ENCODE measurements at places on chromosomes 4 and X. TPM values are rescaled to one million over a fixed set of nuclear protein-coding genes. Genes with fewer than 3 reads are reported as not detected.

GRCh38 chr4:138674209-138674608 lies 341.4 kb upstream of the NOCT start:
- H3K27ac ChIP-seq: no peak overlapping the region
- peaks cover 2% of the 10 kb centered on the region for H3K27me3 ChIP-seq
- no peak for DNase-seq

GRCh38 chr4:6369511-6369910 lies 99.9 kb downstream of the WFS1 start:
- H3K27me3 ChIP-seq: peaks cover 9% of the 10 kb centered on the region
- no peak overlapping the region for H3K4me3 ChIP-seq
- H3K27ac ChIP-seq: no peak overlapping the region
- DNase-seq: no peak
- H3K4me1 ChIP-seq: no peaks in the 10 kb centered on the region
- H3K36me3 ChIP-seq: peaks cover 3% of the 10 kb centered on the region

Gene PPP1R2C
- not detected for total RNA-seq

- DNase-seq: peak; percentile 7
- peaks cover 1% of the 10 kb centered on the region for H3K27me3 ChIP-seq
- H3K4me1 ChIP-seq: no peaks in the 10 kb centered on the region
- H3K36me3 ChIP-seq: no peaks in the 10 kb centered on the region
- H3K4me3 ChIP-seq: no peak overlapping the region
Observed at GRCh38 chr4:107044170-107044569, 8.1 kb upstream of the DKK2 start.

Gene C1QTNF7
- total RNA-seq: not detected

DNA sequence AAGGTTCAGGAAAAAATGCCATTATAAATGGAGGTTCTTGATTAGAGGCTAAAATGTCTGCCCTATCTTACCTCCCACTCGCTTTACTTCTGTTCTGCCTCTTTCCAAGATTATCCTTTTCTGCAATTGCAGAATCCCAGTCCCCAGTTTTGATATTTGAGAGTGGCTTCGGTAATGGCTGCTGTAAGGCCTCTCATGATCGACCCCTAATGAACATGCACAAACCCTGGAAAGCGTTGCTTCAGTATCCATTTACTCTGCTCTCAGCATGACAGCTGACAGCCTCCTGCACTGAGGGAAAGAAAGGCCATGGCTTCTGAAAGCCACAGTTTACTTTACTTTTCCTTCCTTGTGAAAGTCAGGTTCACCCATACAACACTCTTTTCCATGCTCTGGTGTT lies 325.4 kb upstream of the GALNT7 start:
- H3K27ac ChIP-seq: no peak overlapping the region
- H3K27me3 ChIP-seq: peaks cover 5% of the 10 kb centered on the region
- no peak overlapping the region for H3K4me3 ChIP-seq
- DNase-seq: no peak
- no peaks in the 10 kb centered on the region for H3K4me1 ChIP-seq

DNA sequence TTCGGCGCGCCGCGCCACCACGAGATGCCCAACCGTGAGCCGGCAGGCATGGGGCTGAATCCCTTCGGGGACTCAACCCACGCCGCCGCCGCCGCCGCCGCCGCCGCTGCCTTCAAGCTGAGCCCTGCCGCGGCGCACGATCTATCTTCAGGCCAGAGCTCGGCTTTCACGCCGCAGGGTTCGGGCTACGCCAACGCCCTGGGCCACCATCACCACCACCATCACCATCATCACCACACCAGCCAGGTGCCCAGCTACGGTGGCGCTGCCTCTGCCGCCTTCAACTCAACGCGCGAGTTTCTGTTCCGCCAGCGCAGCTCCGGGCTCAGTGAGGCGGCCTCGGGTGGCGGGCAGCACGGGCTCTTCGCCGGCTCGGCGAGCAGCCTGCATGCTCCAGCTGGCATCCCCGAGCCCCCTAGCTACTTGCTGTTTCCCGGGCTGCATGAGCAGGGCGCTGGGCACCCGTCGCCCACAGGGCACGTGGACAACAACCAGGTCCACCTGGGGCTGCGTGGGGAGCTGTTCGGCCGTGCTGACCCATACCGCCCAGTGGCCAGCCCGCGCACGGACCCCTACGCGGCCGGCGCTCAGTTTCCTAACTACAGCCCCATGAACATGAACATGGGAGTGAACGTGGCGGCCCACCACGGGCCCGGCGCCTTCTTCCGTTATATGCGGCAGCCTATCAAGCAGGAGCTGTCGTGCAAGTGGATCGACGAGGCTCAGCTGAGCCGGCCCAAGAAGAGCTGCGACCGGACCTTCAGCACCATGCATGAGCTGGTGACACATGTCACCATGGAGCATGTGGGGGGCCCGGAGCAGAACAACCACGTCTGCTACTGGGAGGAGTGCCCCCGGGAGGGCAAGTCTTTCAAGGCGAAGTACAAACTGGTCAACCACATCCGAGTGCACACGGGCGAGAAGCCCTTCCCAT lies 1.1 kb downstream of the ZIC3 start:
- DNase-seq: no peak
- H3K36me3 ChIP-seq: no peaks in the 10 kb centered on the region
- peaks cover 13% of the 10 kb centered on the region for H3K27me3 ChIP-seq
- peaks cover 7% of the 10 kb centered on the region for H3K4me1 ChIP-seq

Gene CCDC160
- 2.2 TPM for total RNA-seq

DNA sequence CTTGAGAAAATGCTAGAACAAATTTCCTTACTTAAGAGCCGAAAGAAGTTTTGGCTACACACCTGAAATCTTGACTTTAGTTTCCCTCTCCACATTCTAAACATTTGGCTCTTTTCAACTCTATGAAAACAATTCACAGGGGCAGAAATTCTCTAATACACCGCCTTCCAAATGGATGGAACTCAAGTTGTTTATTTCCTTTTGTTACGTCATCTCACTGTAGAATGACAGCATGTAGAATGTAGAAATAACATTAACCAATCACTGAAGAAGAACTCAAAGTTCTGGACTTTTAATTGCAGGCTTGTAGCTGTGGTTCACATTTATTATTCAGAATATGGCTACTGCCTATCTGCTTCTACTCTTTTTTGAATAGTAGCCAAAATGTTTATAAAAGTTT lies 1.9 kb downstream of the DMP1 start:
- H3K36me3 ChIP-seq: no peaks in the 10 kb centered on the region
- no peak overlapping the region for H3K4me3 ChIP-seq
- peaks cover 7% of the 10 kb centered on the region for H3K4me1 ChIP-seq
- no peak overlapping the region for H3K27ac ChIP-seq

- H3K27me3 ChIP-seq: no peaks in the 10 kb centered on the region
- no peak for DNase-seq
- H3K27ac ChIP-seq: no peak overlapping the region
- peaks cover 3% of the 10 kb centered on the region for H3K4me1 ChIP-seq
Observed at GRCh38 chrX:23884427-23885024, 23.2 kb downstream of the APOO start.

Gene CEP44
- total RNA-seq: 9.5 TPM

- no peaks in the 10 kb centered on the region for H3K4me1 ChIP-seq
- H3K27ac ChIP-seq: no peak overlapping the region
- no peak overlapping the region for H3K4me3 ChIP-seq
- no peaks in the 10 kb centered on the region for H3K36me3 ChIP-seq
- DNase-seq: no peak
Observed at GRCh38 chr4:143586080-143586479, 72.6 kb downstream of the SMARCA5 start.

DNA sequence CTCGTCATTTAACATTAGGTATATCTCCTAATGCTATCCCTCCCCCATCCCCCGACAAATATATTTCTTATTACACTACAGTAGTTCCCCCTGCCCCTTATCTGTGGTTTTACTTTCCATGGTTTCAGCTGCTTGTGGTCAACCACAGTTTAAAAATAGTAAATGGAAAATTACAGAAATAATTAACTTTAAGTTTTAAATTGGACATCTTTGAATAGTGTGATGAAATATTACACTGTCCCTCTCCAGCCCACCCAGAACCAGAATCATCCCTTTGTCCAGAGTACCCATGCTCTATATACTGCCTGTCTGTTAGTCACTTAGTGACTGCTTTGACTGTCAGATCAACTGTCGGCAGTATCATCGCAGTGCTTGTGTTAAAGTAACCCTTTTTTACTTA lies 47.4 kb upstream of the VEGFC start:
- H3K4me1 ChIP-seq: peaks cover 3% of the 10 kb centered on the region
- no peaks in the 10 kb centered on the region for H3K36me3 ChIP-seq
- no peaks in the 10 kb centered on the region for H3K27me3 ChIP-seq
- no peak overlapping the region for H3K4me3 ChIP-seq
- DNase-seq: no peak
- no peak overlapping the region for H3K27ac ChIP-seq

DNA sequence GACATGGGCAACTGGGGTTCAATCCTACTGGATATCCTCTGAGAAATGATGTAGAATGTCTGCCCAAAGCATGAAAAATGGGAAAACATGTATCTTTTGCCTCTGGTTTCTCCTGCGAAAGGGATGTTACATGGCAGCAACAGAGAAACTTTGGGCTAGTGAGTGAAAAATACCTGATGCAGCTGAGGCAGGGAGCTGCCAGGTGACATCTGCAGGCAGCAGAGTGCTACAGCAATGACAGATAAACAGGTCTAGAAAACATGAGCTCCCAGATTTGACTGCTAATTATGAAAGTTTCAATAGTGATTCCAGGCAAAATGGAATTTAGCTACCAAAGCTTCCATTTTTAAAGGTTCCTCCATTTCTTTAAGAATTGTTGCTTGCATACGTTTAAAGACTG lies 4.8 kb upstream of the CXCL1 start:
- no peak overlapping the region for H3K4me3 ChIP-seq
- H3K27ac ChIP-seq: no peak overlapping the region
- no peak for DNase-seq
- no peaks in the 10 kb centered on the region for H3K36me3 ChIP-seq
- H3K4me1 ChIP-seq: peaks cover 11% of the 10 kb centered on the region
- peaks cover 5% of the 10 kb centered on the region for H3K27me3 ChIP-seq

GRCh38 chr4:83255584-83255983 lies 29.0 kb downstream of the COQ2 start:
- no peak for DNase-seq
- H3K4me1 ChIP-seq: peaks cover 3% of the 10 kb centered on the region
- peaks cover 7% of the 10 kb centered on the region for H3K27me3 ChIP-seq
- no peak overlapping the region for H3K4me3 ChIP-seq

GRCh38 chr4:54614149-54614548 lies 43.6 kb upstream of the KIT start:
- no peaks in the 10 kb centered on the region for H3K36me3 ChIP-seq
- no peak for DNase-seq
- no peak overlapping the region for H3K27ac ChIP-seq
- no peaks in the 10 kb centered on the region for H3K4me1 ChIP-seq
